ENCODE measurements at places on chromosomes 5 and 9.

DNA sequence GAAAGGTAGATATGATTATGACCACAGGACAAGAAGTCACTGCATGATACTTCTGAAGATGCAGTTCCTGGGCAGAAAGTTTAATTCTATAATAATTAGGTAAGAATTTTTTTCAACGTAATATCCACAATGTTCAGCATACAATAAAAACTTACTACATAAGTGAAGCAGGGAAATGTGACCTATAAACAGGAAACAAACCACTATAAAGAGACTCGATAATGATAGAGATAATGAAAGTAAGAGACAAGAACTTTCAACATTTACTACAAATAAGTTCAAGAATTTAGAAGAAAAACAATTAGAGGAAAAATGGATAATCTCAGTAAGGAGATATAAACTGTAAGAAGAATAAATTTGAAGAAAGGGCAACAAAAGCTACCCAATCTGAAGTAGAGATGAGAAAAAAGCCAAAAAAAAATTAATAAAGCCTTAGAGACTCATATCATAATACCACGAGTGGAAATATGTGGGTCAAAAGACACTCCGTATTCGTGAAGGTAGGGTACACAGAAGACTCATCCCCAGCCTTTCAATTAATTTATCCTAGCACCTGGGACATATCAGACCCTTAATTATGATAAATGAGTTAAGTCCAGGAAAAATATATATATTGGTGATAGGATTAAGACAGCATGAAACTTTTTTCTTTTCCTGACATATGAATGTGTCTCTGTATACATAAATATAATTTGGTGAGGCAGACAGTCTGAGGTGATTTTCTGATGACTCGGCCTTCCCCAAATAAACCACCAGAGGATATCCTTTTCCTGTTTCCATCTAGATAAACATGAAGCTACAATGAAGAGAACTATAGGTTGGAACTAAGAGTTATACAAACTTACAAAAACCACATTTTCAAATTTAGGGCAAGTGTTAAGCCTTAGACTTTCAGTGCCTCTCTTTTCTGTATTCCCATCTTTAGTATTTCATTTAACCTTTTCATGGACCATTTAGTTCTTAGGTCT lies 120.4 kb downstream of the RAPGEF6 start:
- DNase-seq, result no peak

GRCh38 chr5:171783051-171783450 lies 2.6 kb upstream of the SMIM23 start:
- DNase-seq, result no peak

DNA sequence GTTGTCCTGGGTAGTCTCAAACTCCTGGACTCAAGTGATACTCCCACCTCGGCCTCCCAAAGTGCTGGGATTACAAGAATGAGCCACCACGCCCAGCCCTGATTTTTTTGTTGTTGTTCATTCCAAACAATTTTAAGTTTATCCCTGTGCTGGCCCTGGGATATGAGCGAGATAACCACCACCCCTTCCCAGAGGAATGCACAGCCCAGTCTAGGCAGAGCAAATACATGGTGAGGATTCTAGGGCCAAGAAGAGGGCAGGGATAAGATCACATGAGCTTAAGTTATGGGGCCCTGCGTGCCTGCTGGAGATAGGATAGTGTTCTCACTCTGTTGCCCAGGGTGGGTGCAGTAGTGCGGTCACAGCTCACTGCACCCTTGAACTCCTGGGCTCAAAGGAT lies 21.0 kb upstream of the TOR1B start:
- DNase-seq, result no peak

DNA sequence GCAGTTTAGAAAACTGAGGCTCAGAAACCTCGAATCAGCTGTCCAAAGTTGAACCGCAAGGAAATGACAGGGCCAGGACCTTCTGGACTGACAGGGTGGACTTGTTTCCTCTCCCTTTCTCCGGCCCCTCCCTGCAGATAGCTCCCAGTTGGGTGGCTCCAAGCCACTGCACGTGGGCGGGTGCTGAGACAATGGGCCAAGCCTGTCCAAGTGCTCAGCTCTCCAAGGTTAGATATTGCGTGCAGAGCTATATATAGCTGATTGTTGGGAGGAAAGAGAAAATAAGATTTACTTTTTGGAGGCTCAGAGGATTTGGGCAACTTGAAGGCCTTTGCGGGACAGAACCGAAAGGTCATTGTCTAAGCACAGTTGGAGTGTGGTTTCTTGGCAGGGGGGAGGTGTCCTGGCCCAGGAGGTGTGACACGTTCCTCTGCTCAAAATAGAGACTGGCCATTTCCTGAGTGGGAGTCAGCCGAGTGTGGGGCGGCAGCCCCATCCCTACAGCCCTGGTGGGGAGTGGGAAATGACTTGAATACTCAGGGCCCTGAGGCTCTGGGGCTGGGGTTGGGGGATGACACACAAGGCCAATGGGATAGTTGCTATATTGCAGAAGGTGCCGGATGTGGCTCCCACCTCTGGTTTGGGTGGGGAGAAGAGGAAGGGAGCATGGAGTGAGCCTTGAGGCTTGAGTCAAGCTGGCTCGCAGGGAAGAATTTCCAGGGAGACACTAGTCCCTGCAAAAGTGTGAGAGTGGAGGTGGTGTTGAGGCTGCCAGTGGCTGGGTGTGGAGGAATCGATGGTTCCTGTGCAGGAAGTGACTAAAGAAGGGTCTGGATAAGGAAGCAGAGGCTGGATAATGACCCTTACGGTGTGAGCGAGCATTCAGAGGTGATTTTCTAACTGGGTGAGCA lies 44.4 kb upstream of the SMAD5 start:
- no peak for DNase-seq

DNA sequence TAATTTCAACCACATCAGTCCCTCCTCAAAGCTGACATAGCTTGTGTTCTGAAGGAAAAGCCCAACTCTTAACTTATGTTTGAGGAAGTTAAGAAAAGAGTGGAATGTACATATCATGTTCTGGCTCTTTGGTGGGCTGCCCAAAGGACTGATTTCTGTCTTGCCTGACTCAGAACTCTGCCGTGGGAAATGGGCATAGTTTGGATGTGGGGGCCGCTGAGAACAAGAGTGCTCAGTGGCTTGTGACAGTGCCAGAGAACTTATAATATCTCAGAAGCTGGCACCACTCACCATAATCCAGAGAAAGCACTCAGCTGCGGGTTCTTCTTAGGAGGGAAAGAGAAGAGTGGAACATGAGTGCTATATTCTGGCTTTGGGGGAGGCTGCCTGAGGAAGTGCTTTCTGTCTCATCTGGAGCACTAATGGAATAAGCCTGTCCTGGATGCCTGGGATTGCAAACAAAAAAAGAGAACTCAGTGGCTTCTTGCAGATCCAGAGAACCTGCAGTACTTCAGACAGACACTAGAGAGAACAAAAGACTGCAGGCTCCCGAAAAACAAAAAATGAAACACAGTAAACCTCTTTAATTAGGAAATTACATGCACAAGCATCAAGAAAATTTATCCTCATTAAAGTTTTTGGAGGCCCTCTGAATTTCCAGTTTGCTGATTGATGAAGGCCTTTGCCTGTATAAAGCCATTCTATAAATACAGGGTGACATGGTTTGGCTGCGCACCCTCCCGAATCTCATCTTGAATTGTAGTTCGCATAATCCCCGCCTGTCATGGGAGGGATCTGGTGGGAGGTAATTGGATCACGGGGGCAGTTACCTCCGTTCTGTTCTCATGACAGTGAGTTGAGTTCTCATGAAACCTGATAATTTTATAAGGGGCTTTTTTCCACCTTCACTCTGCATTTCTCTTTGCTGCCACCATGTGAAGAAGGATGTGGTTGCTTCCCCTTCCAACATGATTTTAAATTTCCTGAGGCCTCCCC lies 207.0 kb downstream of the DMAC1 start:
- DNase-seq, result no peak

- DNase-seq, result no peak
These were observed 10.2 kb upstream of the DAB2IP start for GRCh38 chr9:121641224-121641611.

DNA sequence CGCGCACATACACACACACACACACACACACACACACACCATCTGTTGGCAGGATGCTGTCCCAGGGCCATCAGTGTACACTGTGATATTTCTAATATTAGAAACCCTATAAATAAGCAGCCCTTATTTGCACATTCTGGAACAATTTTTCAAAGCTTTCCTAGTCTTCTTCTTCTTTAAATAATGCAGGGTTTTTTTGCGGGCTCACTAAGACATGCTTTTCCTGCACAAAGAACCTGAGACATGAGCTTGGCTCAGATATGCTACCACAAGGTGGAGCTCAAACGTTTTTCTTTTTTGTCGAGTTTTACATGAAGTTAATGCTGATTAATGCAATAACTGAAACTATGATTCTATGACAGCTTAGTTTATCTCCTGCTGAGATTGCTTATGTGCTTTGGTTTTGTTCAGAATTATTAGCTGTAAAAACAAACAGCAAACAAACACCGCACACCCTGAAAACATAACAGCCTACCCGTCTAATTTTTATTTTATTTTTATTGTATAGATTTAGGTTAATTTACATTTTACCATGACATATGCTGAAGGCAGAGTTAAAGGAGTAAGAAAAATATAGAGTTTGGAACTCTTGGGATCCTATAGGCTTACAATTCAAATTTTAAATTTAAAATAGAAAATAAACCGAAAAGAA lies 95.8 kb downstream of the ALDH1A1 start:
- DNase-seq, result no peak

GRCh38 chr5:179343719-179344430 lies 1.4 kb downstream of the ADAMTS2 start:
- DNase-seq, result no peak

DNA sequence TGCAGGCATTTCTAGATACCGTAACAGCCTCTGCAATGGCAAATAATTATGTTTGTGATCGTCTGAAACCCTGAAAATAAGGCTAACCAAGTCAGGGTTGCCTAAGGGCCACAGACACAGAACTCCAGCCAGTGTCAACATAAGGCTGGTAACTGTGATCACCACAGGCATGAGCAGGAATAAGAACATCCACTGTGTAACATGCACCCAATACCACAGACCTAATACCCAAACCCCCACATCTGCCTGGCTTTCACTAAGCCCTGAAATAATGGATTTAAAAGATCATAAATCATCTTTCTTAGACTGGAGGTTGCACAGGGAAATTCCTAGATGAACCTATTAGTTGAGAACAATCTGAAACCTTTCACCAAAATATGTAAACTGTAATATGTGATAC lies 394.5 kb downstream of the NFIB start:
- no peak for DNase-seq

DNA sequence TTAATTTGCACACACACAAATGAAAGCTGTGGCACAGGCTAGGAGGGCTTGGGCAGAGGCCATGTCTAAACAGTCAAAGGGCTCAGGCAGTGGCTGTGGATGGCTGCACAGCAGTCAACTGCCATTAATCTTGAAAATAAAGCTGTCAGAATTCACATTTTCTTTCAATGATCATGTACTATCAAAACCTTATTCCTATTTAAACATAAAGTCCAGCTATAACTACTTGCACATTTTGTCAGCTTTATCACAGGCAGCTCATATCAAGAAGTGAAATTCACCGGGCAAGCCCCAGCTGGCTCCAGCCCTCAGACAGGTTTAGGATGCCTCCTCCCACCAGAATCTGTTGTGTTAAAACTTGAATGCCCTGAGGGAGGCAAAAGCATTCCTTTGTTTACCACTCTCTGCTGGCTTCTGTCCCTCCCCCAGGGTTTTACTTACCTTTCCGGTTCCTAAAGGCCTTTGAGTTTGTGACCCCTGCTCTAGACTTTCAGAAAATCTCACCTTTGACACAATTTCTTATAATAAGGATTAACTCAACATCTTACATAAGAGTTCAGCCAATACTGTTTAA lies 54.9 kb upstream of the GRAMD2B start:
- no peak for DNase-seq

DNA sequence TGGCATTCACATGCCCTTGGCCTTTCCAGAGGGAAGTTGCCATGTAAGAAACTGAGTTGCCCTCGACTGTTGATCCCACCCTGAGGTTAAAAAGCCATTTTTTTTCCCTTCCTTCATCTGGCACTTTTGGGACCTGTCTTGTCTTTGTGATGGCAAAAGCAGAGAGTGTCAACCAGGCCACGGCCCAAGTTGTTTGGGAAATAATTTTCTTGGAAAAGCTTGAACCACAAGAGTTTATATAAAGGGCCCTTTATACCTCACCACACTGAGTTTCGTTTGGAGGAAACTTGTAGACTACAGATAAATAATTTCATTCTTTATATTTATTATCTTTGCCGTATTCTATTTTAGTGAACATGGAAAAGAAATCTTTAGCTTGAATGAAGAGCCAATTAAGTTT lies 34.3 kb downstream of the ACTBL2 start:
- DNase-seq, result no peak

GRCh38 chr9:99185934-99186333 lies 35.8 kb downstream of the ALG2 start:
- no peak for DNase-seq

DNA sequence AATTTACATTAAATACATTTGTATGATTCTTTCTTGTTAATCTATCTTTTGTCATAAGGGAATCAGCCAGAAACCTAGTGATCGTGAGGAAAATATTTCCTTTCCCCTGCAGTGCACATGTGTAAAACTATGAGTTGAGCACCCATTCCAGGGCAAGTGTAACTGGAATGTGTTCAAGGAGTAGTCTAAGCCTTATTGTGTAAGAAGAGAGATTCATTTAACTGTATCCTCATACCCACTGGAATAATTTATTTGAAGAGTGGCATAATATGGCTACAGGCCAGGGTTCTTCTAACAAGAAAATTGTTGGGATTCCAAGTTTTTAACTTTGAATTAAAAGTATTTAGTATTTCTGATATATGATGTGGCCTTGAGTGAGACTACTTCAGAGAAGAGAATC lies 1692.7 kb downstream of the EFNA5 start:
- no peak for DNase-seq

GRCh38 chr5:143309661-143310431 lies 93.6 kb downstream of the NR3C1 start:
- no peak for DNase-seq

DNA sequence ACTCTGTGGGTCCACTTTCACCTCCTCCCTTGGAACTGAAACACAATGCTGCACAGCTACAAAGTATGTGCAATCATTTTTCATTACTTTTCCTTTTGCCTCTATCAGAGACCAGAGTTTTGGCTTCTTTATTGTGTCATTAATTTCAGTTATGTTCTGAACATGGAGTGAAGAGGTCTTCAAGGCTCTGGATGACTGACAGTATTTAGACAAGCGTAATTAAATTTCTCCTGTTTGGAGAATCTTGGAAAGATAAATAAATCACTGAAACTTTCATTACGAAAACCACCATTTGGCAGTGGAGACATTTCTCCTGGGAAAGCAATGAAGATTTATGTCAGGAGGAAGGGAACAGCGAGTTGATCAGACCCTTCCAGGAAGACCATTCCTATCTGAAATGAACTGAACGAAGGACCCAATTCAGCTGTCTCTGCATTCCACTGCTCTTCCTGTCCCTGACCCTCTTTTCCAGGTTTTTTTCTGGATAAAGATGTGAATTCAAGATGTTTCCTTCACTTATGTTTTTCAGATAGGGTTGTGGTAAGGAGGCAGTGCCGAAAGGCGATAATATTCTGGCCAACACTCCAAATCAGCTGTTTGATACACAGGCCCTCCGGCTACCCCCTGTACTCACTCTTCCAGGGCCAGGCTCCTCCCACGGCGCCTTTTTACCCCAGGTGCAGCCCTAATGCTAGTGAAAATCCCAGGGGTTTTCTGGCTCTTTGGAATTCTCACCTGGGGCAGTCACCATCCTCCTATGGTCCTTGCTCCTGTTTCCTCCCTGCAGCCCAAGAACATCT lies 77.2 kb upstream of the OSMR start:
- no peak for DNase-seq

GRCh38 chr9:70080481-70081119 lies 37.0 kb downstream of the MAMDC2 start:
- no peak for DNase-seq
